ENCODE measurements at places on chromosomes 16 and 17.

GRCh38 chr16:84834403-84834772 is 14.6 kb downstream of the CRISPLD2 start:
- no peak for DNase-seq

DNA sequence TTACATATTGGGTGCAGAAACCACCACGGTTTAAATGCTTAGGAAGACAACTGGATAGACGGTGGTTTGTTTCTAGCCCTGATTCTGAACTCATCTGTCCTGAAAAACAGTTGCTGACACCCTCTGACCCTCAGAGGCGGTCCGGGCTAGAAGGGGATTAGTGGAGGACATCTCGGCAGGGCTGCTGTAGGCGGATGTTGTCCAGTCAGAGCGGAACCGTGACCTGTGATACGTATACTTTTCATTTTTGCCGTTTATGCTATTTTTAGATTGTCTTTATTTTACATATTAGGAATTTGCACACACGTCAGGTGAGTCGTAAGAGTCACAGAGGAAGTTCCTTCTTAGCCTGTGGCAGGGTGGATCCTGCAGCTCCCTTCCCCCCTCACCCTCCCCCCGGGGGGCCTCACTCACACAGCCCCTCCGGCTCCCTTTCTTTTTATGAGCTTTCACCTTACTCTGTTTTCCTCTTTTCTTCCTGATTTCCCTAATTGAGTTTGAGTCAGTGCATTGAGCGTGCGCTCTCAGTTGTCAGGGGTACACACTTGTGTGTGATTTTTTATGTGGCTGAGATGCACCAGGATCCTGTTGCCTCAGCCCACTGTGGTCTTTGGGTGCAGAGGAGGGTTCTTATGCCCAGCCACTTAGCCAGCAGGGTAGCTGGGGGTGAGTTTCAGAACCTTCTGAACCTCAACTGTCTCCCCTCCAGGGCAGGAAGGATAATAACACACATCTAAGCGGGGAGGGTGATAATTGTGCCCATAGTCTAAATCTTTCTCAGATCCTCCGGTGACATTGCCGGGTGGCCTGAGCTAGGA is 211.1 kb upstream of the CHMP6 start:
- DNase-seq, result peak; percentile 63

DNA sequence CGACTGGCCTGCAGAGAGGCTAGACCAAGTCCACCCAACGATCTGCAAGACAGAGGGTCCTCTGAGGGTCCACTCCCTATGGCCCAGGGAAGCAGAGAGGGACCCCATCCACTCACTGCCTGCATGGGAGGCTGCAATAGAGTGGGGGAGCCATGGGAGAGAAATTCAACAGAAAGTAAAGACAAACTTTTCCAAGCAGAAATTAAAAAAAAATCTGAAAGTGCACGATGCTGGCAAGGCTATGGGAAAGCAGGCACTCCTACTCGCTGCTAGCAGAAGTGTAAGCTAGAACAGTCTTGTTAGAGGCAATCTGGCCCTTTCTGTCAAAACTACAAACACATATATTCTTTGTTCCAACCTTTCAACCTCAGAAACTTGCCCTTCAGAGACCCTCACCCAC is 85.4 kb downstream of the GAS7 start:
- no peak for DNase-seq

DNA sequence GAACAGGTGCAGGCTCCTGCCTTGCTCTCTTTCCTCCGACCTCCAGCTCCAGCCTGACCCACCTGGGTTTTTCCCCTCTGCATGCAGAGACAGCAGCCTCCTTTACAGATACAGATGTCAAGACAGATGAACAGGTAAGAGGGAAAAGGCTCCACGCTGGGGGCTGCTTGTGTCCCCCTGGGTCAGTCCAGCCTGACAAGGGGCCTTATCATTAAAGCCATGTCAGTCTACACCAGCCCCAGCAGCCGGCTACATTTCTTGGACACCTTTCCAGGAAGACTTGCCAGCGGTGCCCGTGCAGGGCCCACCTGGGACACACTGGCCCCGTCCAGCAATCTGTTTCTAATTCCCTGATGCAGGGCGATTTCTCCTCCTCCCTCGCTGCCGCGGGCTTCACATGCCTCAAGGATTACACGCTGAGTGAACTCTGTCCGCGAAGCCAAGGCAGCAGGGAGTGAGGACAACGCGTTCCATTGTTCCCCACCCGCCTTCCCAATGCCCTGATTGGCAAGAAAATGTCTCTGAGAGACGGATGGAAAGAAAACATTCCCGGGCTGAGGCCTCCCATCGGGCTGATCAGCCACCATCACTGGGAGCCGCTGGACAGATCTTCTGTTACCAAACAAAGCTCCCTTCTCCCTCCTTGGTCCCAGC is 184.7 kb downstream of the C16orf95 start:
- DNase-seq, result peak; percentile 87

GRCh38 chr17:6166492-6167179 is 96.5 kb downstream of the WSCD1 start:
- no peak for DNase-seq

DNA sequence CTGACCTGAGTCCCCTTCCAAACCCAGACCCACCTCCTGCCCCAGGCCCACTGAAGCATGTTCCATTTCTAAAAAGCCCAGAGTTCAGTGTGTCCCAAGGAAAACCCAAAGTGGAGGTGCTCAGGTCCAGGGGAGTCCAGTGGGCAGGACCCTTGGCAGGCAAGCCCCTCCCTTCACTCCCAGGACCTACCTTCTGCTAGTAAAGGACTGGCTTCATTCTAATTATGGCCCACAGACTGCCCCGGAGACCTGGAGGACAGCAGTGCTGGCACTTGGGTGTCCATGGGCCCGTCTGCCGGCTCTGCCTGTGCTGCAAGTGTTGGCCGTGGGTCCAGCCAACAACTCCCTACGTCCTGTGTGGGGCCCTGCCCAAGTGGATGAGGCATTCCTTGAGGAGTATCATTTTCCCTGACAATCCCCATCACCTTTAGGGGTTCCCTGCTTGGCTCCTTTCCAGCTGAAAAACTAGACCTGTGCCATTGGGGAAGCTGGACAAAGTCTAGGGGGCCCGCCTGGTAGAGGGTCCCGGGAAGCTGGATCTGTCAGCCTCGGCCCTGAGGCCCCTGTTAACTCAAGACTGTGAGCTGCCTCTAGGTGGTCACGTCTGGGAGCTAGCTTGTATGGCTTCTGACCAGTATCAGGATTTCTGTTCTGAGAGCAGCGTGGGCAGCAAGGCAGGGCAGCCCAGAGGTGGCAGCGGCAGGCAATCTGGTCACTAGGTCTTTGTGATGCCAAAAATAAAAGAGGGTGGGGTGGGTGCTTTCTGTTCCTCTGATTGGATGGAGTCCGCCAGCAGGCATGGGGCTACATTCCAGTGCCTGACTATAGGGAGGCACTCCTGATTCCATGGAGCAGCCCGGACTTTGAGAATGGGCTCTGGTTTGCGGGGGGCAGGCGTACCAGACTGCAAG is 8.2 kb downstream of the CBX2 start:
- no peak for DNase-seq

DNA sequence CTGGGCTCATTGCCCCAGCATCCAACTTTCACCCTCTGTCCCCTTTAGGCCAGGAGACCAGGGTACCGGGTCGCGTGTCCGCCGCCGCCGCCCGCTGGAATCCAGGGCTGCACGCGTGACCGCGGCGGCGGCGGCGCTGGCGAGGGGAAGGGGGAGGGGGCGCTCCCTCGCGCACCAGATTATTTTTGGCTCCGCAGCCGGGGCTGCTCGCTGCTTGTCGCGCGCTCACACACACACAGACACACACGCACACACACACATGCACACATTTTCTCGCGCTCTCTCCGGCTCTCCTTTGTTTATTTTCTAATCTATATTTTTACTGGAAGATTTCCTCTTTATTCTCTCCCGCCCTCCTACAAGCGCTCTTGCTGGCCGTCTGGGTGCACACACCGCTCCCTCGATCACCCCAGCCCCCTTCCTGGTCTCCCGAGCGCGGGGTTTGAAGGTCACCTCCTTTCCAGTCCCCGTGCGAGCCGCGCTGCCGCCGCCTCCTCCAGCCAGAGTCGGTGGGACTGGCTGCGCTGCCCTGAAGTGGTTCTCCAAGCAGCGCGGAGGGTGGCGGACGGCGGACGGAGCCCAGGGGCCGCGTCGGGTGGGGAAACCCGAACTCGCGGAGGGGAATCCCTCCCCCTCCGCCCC is 921.4 kb upstream of the EEF2KMT start:
- DNase-seq, result no peak

DNA sequence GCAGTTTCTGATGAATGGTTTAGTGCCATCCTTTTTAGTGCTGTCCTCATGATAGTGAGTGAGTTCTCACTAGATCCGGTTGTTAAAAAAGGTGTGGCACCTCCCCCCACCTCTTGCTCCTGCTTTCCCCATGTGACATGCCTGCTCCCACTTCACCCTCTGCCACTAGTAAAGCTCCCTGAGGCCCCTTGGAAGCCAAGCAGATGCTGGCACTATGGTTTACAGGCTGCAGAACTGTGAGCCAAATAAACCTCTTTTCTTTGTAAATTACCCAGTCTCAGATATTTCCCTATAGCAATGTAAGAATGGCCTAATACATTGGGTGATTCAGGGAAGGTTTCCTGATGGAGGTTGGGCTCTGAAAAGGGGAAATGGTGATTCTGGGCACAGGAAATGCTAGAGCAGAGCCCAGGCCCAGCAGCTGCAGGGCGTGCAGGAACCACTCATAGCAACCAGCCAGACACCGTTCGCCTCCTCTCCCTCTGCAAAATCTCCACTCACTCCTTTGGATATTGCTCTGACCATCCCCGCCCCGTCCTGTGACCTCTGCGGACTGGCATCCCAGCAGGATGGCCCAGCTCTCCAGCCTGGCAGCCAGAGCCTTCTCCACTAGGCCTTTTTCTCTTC is 2.6 kb upstream of the ADORA2B start:
- no peak for DNase-seq

DNA sequence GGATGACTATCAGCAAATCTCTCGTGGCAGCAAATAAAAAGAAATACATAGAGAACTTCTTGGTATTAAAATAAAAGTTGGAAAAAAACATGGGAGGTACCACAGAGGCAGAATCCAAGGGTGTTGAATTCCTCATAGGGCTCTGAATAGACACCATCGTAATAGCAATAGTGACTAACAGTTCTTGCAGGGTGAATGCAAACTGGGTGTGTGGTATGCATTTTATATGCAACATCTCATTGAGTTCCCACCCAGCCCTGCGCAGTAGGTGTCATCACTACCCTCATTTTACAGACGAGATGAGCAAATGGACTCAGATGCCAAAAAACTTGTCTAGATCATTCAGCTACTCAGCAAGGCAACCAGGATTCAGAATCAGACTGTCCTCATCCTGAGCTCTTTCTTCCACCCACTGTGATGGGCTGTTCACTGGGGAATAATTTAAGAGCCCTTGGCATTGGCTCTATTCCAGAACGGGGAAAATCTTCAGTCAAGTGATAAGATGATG is 354.6 kb upstream of the CDH11 start:
- no peak for DNase-seq

DNA sequence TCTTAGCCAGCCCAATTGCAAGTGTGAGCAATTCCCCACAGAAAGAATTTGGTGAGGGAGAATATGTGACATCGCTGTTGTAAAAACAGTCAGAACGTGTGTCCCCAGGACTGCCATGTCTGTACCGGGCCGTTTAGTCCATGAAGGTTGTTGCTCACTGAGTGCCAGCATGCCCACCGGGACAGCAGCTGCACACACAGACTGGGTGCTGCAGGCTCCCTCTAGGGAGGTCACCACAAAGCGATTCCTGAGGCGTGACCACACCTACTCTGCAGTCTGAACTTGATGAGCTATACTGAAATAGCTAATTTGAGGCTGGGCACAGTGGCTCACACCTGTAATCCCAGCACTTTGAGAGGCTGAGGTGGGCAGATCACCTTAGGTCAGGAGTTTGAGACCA is 44.1 kb upstream of the ADORA2B start:
- no peak for DNase-seq

DNA sequence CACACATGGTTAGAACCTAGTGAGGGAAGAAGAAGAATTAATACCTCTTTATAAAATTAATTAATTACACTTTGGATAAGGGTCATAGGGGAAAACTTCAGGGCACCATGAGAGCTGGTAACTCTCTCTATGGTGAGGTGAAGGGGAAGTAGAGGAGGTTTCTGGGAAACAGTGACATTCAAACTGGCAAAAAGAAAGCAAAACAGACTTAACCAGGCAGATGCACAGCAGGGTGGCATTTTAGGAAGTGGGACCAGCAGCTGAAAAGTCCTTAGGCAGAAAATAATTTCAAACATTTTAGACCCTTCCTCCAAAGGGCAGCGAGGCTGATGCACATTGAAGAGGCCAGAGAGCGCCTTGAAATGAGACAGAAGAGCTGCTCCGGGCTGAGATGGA is 157.8 kb downstream of the CDH13 start:
- DNase-seq, result no peak

GRCh38 chr16:84367297-84367680 is 1.0 kb upstream of the ATP2C2 start:
- DNase-seq, result no peak

DNA sequence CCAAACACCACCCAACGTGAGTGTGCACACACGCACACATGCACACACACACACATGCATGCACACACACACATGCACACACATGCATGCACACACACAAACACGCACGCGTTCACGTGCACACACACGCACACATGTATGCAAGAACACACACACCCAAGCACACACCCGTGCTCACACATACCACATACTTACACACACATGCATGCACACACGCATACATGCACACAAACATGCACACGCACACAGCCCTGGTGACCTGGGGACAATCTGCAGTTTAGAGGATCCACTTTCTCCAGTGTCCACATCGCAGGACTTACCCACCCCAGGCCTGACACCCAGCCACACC is 6.2 kb downstream of the USH1G start:
- DNase-seq, result no peak

Measured in choroid plexus epithelial cell (primary cell).